ENCODE measurements at places on chromosomes 4 and X.

DNA sequence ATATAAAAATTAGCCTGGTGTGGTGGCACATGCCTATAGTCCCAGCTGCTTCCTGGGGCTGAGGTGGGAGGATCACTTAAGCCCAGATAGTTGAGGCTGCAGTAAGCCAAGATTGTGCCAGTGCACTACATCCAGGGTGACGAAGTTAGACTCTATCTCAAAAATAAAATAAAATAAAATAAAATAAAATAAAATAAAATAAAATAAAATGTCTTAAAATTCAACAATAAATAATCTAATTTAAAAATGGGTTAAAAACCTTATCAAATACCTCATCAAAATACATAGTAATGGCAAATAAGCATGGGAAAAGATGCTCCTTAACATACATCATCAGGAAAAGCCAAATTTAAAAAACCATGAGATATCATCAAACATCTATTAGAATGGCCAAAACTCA lies 760.2 kb upstream of the AGA start:
- DNase-seq: no peak

DNA sequence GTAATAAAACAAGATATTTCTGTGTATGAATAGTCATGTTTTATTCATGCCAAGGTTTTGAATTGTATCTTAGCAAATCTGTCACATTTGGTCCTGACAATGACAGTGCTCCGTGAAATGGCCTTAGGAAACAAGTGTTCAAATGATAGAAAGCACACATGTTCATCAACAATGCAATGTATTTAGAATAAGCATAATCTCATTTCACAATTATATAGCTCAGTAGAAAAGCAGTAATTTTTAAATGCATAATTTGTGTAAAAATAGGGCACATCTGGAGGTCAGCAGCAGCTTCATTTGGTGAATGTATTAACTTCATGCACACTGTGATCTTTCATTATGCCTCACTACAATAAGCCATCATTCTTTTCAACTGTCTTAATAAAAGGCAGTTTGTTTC lies 380.4 kb downstream of the GPM6A start:
- peak; percentile 39 for DNase-seq

DNA sequence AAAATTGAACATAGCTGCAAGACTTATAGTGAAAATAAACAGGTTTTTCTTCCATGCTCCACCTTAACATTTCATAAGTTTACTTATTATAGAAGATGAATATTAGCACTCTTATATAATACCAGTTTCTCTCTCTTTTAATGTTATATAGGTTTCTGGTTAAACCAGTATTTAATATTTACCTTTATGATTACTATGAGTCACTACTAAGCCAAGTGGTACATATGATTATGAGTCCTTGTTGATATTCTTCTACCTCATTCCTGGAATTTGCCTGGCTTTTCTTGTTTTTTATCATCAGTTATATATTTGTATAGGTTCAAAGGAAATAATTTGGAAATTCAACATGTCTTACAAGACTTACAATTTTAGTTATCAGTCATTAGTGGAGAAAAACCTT lies 89.9 kb upstream of the MAOA start:
- DNase-seq: no peak

- no peak for DNase-seq
Observed at GRCh38 chrX:37796805-37797204, 16.9 kb downstream of the CYBB start.

GRCh38 chr4:121243485-121243884 lies 79.4 kb upstream of the TNIP3 start:
- no peak for DNase-seq

DNA sequence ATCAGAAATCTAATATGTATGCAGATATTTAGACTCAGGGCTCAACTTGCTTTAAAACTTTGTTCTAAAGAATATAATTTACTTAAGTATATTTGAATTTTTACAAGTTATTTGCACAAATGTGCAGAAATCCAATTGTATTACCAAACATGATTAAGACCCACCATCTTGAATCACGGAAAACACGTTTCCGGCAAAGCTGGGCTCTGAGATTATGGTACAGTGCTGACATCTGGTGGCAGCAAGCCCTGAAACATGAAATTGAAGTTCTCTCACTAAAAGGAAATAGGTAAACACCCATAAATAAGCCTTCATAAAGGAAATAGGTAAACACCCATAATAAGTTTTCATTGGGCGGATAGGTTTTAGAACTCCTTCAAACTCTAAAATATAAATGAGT lies 98.3 kb upstream of the MAOA start:
- DNase-seq: peak; percentile 32

- DNase-seq: no peak
Observed at GRCh38 chrX:46559062-46559461, 13.8 kb upstream of the ZNF674 start.

GRCh38 chr4:75169427-75169826 lies 236.5 kb downstream of the PARM1 start:
- DNase-seq: peak; percentile 28

DNA sequence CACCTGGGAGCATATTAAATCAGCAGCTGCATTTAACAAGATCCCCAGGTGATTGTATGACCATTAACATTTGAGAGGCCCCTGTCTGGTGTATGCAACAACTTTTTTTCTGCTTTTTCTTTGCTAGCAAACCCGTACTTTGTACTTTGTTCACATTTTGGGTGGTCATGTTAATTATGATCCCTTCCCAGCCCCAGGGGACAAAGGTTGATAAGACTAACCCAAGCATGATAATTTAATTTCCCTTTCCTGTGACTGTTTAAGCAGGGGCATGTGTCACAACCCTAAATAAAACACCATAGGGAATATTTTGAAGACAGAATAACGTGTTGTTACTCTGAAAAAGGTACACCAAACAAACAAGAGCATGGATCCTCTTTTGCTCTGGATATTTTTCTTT lies 332.0 kb downstream of the PCDH18 start:
- DNase-seq: no peak

- no peak for DNase-seq
Observed at GRCh38 chr4:113825272-113825671, 63.7 kb upstream of the CAMK2D start.

DNA sequence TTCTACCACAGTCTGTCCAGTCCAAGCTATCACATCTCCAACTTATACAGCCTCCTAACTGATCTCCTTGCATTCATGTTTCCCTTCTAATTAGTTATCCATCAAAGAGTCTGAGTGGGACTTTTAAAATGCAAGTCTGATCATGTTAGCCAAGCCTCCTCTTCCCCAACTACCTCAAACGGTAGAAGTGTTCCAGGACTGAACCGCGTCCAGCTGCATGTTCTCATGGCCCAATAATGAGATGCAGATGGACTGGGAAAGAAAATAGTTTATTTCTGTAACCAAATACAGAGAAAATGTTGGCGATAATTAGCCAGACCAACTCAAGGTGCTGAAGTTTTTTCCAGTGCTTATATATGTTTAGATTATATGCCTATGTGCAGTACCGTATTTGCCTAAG lies 46.6 kb upstream of the PPP1R2C start:
- DNase-seq: no peak

GRCh38 chr4:8104491-8105305 lies 53.9 kb downstream of the ABLIM2 start:
- no peak for DNase-seq

GRCh38 chr4:53003959-53004358 lies 141.8 kb downstream of the RASL11B start:
- DNase-seq: no peak

DNA sequence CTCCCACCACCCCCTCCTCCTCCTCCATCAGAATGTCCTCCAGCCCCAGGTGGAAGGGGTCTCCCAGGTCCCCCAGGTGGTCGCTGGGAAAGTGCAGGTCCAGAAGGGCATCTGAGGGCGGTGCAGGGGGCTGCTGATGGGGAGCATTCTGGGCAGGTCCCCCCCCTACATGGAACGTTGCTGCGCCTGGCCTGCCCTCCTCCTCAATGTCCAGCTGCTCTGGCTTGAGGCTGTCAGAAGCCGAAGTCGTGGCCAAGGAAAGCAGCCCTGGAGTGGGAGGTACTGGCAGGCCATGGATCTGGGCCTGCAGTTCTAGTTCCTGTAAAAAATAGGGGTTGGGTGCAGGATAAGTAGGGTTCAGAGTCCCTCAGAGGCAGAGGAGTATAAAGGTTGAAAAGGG lies 12.9 kb downstream of the TFE3 start:
- DNase-seq: no peak

GRCh38 chr4:120653804-120654573 lies 268.5 kb downstream of the PRDM5 start:
- DNase-seq: no peak

DNA sequence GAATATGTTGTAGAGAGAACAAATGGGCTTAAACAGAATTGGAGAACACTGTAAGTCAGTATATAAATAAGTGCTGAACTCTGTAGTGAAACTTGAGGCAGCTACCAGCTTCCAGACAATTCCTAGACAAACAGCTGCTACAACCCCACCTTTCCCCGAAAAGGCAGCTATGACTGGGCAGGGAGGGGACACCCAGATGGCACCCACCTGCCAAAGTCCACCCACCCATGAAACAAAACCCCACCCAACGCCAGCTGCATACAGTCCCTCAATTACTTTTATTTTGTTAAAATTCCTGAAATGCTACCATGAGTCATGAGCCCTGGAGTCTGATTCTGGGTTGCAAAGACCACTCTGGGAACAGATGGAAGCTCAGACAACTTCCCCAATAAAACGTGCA lies 24.4 kb downstream of the RELL1 start:
- DNase-seq: no peak

- DNase-seq: no peak
Observed at GRCh38 chr4:15753786-15754185, 24.3 kb upstream of the CD38 start.

- no peak for DNase-seq
Observed at GRCh38 chr4:147194604-147195003, 248.9 kb upstream of the TTC29 start.

DNA sequence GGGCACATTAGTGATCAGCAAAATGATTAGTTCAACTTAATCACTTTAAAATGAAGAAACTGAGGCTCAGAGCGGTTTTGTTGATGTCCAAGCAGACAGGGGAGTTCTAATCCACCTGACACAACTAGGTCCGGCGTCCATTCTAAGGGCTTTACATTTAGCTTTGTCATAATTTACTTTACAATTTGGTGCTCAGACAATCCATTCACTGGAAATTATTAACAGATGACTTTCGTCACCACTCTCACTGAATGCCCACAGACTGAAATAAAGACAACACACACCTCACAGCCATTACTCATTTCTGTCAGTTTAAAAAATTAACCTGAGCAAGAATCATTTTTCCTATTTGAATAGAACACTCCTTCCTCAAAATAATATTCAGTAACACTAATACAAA lies 10.8 kb downstream of the NR3C2 start:
- no peak for DNase-seq

DNA sequence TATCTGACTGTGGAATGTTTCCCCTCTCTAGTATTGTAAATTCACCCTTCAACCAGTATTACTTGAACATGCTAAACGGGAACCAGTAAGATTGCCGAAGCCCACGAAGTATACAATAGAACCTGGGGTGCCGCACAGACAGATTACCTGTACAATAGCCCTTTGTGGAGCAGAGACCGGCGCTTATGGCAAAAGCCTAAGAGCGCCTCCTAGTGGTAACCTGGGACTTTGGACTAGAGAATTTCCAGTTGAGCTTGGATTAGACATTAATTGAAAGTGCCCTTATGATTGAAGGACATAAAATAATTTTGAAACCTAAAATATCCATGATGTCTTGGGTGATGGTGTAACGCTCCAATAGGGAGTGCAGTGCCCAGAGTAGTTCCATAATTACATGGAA lies 14.1 kb downstream of the ZNF157 start:
- peak; percentile 83 for DNase-seq

DNA sequence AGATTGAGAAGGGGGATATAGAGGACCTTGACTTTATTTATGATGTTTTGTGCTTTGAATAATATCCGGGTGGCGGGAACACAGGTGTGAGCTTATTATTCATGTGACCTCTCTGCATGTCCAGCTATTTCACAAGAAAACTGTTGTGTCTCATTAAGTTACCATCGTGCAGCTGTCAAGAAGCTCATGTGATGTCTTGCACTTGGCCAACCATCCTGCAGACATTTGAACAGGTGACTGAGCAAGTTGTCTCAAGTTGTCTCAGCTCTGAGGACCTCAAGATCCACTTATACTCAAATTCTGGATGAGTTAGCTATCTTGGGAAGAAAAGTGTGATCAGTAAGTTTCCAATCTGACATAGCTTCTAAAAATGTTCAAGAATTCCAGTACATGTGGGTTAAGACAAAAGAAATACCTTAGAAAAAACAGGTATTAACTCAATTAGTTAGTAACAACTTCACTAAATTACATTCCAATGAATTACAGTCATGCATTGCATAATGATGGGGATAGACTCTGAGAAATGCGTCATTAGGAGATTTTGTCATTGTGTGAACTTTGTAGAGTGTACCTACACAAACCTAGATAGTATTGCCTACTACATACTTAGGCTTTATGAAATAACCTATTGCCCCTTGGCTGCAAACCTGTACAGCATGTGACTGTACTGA lies 462.2 kb downstream of the INPP4B start:
- DNase-seq: no peak

DNA sequence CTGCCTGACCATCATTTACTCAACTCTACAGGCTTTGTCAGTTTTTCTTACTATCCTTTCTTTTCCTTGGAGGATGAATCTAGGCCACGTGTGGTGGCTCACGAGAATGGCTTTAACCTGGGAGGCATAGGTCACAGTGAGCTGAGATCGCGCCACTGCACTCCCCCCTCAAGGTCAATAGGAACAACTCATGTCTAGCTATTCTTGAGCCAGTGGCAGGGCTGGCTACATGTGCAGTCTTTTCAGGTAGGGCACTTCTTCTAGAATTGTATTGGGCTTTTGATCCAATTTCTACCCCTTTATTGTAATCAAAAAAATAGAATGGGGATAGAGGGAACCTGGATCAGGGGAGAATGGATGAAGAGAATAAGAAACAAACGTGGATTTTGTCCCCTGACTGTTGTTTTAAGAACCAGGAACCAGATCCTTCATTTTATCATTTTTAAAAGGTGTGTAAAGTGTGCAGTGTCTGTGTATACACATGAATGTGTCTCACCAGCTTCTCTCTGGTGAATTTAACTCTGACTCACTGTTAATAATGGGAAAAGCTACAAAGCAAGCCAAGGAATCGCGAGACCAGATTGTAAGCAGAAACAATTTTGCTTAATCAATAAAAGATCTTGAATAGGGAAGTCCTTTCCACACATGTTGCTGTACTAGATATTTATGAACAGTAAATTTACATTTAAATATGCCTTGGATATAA lies 283.9 kb upstream of the GPC4 start:
- no peak for DNase-seq

DNA sequence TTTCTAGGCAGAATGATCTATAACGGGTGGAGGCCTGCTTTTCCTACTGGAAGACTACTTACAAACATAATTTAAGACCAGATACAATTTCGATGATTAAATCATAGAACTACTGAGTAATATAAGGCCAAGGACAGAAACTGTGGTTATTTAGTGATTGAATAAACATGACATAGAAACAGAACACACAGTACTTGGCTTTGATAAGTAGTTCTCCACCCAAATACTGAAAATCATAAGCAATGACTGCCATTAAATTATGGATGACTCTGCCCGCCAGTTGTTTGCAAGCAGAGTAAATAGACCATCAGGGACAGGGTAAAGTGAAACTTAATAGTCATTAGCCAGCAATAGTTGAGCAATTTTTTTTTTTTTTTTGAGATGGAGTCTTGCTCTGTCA lies 17.2 kb upstream of the SMIM14 start:
- no peak for DNase-seq

Data from spinal cord (tissue), 10 donors.